ENCODE measurements at places on chromosomes 3 and 15. TPM values are rescaled to one million over a fixed set of nuclear protein-coding genes. Genes with fewer than 3 reads are reported as not detected.

DNA sequence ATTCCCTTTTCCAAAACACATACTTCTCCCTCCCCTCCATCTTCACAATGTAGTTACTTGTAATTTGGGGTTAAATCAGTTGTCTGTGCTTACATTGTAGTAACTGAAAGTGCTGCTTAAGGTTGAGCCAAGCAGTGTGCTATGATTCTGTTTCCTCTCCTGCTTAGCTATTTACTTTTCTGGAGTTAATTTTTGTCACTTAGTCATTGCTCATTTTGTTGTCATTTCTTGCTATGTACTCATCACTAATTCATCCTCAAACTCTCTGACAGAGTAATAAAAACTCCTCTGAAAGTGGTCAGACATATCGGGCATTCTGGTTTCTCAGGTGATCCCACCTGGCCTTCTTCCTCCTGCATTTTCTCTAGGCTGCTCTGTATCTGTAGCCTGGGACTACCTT, 80.7 kb downstream of the PPARG start:
- H3K36me3 ChIP-seq = no peaks in the 10 kb centered on the region
- H3K4me1 ChIP-seq = peaks cover 25% of the 10 kb centered on the region
- peak overlapping the region; percentile 29 for H3K27ac ChIP-seq
- no peaks in the 10 kb centered on the region for H3K27me3 ChIP-seq

GRCh38 chr15:92843326-92843725, 56.8 kb upstream of the CHD2 start:
- H3K36me3 ChIP-seq = no peaks in the 10 kb centered on the region
- no peak overlapping the region for H3K4me3 ChIP-seq
- peaks cover 16% of the 10 kb centered on the region for H3K4me1 ChIP-seq
- no peak overlapping the region for H3K27ac ChIP-seq

- H3K27me3 ChIP-seq = no peaks in the 10 kb centered on the region
- no peak overlapping the region for H3K4me3 ChIP-seq
- H3K36me3 ChIP-seq = no peaks in the 10 kb centered on the region
- no peak for DNase-seq
- H3K4me1 ChIP-seq = no peaks in the 10 kb centered on the region
These were observed 96.0 kb downstream of the ST6GAL1 start for GRCh38 chr3:187026317-187026670.

DNA sequence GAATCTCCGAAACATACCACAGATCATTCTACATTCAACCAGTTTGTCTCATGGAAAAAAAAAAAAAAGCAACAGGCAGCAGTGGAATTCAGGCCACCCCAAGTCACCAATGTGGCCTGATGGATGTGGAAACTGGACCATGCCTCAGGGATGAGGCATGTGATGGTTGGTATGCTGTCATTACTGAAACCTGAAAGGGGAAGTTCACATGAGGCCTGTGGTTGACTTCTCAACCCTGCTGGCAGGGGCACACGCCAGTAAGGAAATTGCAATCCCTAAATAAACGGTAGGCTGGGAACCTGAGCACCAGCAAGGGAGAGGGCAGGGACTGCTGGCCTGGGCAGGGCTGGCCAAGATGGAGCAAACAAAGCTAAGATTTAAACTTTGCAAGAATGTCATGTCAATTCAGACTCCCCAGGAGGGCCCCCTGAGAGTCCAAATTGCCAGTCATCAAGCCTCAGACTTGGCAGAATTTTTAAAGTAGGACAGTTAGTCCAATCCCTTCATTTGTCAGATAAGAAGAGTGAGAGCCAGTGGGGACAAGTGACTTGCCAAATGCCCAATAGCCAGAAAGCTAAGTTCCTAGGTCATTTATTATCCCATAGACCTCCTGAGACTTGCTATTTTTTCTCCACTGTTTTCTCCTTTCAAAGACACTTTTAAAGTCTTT, 310.4 kb downstream of the ERC2 start:
- no peak for DNase-seq
- no peaks in the 10 kb centered on the region for H3K4me1 ChIP-seq
- no peaks in the 10 kb centered on the region for H3K27me3 ChIP-seq
- H3K36me3 ChIP-seq = no peaks in the 10 kb centered on the region
- H3K27ac ChIP-seq = no peak overlapping the region

GRCh38 chr3:180196658-180197057, 159.9 kb upstream of the PEX5L start:
- DNase-seq = no peak
- no peaks in the 10 kb centered on the region for H3K36me3 ChIP-seq
- no peaks in the 10 kb centered on the region for H3K4me1 ChIP-seq

GRCh38 chr15:71662306-71662705, 148.0 kb upstream of the NR2E3 start:
- H3K4me3 ChIP-seq = no peak overlapping the region
- no peaks in the 10 kb centered on the region for H3K4me1 ChIP-seq
- no peaks in the 10 kb centered on the region for H3K36me3 ChIP-seq
- H3K27ac ChIP-seq = no peak overlapping the region

- H3K36me3 ChIP-seq = no peaks in the 10 kb centered on the region
- no peaks in the 10 kb centered on the region for H3K27me3 ChIP-seq
- H3K4me1 ChIP-seq = no peaks in the 10 kb centered on the region
- no peak for DNase-seq
These were observed 308.4 kb downstream of the SQOR start for GRCh38 chr15:45943240-45943639.

DNA sequence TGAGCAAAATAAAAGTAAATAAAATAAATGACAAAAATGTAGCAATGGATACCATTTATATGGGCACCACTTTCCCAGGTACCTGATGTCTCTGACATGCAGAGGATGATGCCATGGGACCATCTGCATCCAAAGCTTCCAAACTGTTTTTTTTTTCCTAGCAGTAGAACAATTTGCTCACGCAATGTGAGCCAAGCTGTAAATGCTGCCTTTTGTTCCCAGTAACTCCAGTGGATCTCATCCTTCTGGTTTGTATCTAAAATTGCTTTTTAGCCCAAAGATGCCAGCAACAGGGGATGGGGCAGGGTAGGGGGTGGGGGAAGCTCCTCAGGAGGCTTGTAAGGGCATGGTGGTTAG, 32.7 kb downstream of the SLC12A8 start:
- no peak overlapping the region for H3K4me3 ChIP-seq
- H3K36me3 ChIP-seq = no peaks in the 10 kb centered on the region
- H3K27ac ChIP-seq = no peak overlapping the region
- no peaks in the 10 kb centered on the region for H3K4me1 ChIP-seq
- no peaks in the 10 kb centered on the region for H3K27me3 ChIP-seq

DNA sequence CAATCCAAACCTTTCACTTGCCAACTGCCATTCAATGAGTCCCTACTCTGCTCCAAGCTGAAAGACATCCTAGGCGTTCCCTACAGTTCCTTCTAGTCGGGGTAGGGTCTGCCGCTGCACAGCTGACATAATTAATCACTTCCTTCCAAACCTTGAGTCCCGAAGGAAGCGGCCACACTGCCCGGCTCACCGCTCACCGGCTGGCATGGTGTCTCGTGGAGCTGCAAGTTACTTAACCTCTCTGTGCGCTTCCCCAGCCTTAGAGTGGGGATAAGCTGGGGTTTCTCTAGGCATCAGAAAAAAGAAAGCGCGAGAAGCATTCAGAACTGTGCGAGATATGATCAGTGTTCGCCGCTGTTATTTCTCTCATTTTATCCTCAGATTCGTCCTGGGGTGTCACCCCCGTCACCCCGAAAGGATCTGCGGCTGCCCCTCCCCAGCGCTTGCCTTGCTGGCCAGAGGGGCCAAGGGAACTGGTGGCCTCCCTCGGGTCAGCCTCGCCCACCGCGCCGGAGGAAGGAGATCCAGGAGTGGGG, 748 bp downstream of the MRPS25 start:
- no peak for DNase-seq
- peak overlapping the region; percentile 77 for H3K27ac ChIP-seq
- H3K27me3 ChIP-seq = no peaks in the 10 kb centered on the region
- no peaks in the 10 kb centered on the region for H3K36me3 ChIP-seq
- H3K4me1 ChIP-seq = peaks cover 11% of the 10 kb centered on the region

Gene ARPIN
- total RNA-seq = 8.8 TPM

Gene TBC1D5
- total RNA-seq = 33.9 TPM

Gene COL8A1
- total RNA-seq = 0.07 TPM
